ENCODE measurements at places on chromosomes 7 and 10.
A peak's percentile ranks its signal among the peaks of the same experiment; 100 is the strongest.

- DNase-seq: peak; percentile 9
Measured at GRCh38 chr7:113085781-113086390, 741 bp downstream of the GPR85 start.

GRCh38 chr7:107228291-107228690 lies 59.5 kb downstream of the HBP1 start:
- DNase-seq: no peak

- no peak for DNase-seq
Measured at GRCh38 chr7:157550300-157551275, 213.8 kb downstream of the DNAJB6 start.

DNA sequence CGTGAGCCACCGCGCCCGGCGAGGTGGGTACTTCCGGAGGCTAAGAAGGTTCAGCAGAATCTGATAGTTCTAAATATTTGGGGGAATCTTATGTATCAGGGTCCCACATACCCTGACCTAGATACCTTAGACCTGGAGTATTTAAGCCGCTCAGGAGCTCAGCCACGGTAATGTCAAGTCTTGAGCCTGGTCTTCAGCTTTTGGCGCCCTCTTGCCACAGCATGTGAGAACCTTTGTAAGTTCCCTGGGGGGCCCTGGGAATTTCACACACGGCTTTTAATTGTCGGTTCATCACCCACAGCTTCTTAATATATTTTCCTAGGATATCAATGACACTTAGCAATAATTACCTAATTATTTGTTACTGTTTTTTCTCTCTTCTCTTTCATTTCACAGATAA lies 324.3 kb upstream of the GALNT17 start:
- DNase-seq: no peak

GRCh38 chr7:35371221-35371620 lies 117.3 kb upstream of the TBX20 start:
- DNase-seq: no peak

DNA sequence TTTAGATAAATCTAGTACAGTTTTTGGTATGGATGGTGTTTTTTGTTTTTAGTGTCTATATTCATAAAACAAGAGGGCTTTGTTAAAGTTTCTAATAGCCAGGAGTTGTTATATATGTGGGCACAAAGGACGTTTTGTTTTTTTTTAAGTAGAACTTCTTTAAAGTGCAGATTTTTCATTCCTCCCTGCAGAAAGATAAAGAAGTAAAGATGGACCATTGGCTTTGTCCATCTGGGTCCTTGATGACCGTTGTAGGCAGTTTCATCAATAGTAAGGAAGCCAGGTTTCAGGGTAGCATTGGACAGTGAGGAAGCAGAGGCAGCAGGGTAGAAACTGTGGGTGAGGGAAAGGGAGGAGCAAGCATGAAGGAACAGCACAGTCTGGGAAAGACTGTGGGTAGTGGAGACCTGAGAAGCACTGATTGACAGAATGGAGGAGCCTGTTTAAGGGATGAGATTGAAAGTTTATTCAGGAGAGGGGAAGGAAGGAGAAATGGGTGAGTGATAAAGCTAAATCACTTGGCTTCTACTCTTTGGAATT lies 5.3 kb downstream of the CALU start:
- DNase-seq: no peak

- no peak for DNase-seq
Measured at GRCh38 chr7:142372727-142373126, 114.9 kb upstream of the PRSS58 start.
